Skin of body (tissue), 3 donors: ENCODE measurements at places on chromosomes 2 and 18.

DNA sequence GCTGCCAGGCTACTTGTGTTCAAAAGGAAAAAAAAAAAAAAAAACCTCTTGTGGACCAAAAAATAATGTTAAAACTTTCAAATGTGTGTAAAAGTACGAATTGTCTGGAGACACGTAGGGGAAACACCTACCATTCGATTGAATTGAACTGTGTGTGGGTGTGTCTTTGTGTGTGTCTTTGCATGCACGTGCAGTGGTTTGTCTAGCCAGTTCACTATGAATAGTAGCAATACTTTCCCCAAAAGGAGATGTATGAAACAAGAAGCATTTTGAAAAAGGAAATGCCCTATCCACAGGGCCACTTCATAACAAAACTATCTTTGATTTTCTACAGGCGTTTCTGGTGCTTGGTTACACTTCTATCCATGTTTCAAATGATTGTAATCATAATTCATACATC is 186.8 kb downstream of the RPRM start:
- DNase-seq, result no peak

GRCh38 chr18:55875371-55875901 is 287.4 kb upstream of the TCF4 start:
- no peak for DNase-seq

DNA sequence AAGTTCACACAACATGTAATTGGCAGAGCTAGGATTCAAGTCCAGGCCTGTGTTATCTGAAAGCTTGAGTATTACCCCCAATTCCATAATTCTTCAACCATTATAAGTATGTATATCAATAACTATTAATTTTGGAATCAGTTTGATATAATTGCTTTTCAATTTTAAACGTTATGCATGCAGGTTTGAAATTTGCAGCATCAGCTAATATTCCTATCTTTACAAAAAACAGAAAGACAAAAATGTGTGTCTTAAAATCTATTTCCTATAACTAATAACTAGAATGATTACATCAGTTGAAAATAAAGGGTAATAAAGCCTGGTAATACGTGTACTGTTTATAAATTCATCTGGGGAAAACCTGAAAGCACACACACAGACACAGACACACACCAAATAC is 543.3 kb upstream of the PKDCC start:
- no peak for DNase-seq

- DNase-seq, result no peak
Observed at GRCh38 chr2:186617148-186617547, 27.3 kb downstream of the ITGAV start.

- DNase-seq, result no peak
Observed at GRCh38 chr18:47602273-47602897, 328.1 kb downstream of the SMAD2 start.

DNA sequence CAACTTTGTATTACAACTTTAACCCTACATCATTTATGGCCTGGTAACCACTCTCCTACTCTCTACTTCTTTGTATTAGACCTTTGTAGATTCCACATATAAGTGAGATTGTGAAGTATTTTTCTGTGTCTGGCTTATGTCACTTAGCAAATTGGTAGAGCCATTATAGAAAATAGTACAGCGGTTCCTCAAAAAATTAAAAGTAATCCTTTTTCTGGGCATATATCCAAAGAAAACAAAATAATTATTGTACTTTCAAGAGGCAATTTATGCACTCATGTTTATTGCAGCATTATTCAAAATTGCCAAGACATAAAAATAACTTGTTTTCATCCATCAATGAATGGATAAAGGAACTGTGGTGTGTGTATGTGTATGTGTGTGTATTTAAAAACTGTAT is 537.5 kb upstream of the FSIP2 start:
- DNase-seq, result no peak

- no peak for DNase-seq
Observed at GRCh38 chr2:233849607-233850271, 4.6 kb downstream of the HJURP start.

- no peak for DNase-seq
Observed at GRCh38 chr2:134300585-134300984, 46.7 kb downstream of the MGAT5 start.

- DNase-seq, result no peak
Observed at GRCh38 chr2:174247474-174248186, 702 bp downstream of the OLA1 start.

DNA sequence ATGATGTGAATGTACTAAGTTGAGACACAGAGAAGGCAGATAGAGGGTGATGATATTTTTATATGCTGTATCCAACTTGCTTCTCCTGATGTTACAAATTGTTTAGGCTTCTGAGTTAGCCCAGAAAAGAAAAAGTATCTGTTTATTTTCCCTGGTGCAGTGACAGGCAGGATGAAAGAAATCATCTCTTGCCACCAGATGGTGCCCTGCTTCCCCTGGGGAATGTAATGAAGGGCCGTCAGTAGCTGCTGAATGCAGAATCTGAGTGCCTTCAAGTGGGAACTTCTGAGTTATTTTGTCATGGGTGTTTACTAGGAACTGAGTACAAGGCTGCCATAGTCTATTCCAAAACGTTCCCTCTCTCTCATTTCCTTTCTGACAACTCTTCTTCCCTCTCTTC is 525.6 kb downstream of the MBD2 start:
- DNase-seq, result no peak

GRCh38 chr2:208489687-208490086 is 83.1 kb downstream of the PTH2R start:
- no peak for DNase-seq

DNA sequence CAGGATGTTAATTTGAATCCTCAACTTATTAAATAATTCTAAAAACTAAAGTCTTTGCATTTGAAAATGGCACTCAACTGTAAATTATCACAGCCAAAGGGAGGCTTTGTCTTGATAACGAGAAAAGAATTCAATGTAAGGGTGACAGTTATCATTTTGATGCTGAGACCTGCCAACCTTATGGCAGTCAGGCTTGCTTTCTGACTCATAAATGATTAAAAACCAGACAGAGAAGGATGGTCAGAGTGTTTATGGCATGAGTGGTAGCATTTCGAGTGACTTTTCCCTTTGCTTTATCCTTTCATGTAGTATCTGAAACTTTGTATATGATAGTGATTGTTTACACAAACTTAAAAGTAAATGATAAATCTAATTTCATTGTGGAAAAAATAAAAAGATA is 53.9 kb upstream of the EPC2 start:
- no peak for DNase-seq

DNA sequence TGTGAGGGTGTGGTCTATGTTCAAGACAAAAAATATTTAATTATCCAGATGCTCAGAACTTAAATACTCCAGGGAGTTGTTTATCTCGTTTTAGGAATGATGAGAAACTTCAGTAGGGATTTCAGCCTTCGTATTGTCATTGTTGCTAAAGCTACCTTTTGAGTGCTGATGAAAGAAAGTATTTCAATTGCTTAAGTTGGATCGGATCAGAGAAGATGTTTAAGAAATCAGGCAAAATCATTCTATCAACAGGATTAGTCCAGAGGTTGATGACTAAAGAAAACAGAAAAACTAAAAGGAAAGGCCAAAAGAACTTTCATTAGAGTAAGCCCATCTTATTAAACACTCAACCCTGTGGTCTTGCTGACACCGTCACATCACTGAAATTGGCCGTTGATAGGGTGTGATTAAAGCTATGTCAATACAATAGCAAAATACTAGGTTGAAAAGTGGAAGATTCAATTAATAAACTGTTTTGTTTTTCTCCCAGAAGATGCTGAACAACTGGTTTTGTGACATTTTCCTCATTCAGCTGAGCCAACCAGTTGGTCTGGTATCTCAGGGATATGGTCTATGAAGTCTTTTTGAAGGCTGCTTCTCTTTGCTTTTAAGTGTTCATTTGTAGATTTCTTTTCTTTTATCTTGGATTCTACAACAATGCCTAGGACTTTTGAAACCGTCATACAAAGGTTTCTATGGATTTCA is 551.7 kb downstream of the SLC4A3 start:
- no peak for DNase-seq

GRCh38 chr18:69974365-69974764 is 26.7 kb upstream of the CD226 start:
- DNase-seq, result no peak

GRCh38 chr2:127604986-127605385 is 41.0 kb upstream of the GPR17 start:
- DNase-seq, result no peak

DNA sequence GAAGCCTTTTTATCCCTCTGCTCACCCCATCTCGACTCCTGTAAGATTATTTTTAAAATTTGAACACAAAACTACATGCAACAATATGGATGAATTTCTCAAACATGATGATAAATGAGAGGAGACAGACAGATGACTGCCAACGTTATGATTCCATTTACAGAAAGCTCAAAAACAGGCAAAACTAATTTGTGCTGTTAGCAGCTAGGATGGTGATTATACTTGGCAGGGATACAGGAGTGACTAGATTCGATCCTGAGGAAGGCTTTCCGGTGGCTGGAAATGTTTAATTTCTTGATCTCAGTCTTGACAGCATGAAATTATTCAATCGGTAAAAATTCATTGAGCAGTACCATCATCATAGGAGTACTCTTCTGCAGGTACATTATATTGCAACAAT is 163.4 kb upstream of the SH3BP4 start:
- DNase-seq, result peak; percentile 30

DNA sequence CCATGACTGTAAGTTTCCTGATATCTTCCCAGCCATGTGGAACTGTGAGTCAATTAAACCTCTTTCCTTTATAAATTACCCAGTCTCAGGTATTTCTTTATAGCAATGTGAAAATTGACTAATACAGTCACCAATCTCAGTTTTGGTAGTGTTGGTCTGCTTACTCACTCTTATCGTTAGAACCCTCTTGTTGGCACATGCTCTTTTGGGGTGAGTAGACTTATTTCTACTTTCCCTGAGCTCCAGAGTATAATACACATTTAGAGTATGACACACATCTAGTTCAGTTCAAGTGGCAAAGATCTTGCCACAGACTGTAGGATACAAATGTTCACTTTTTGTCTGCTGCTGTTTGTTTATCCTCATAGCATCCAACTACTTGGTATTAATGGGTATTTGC is 347.5 kb upstream of the CELF4 start:
- DNase-seq, result no peak

DNA sequence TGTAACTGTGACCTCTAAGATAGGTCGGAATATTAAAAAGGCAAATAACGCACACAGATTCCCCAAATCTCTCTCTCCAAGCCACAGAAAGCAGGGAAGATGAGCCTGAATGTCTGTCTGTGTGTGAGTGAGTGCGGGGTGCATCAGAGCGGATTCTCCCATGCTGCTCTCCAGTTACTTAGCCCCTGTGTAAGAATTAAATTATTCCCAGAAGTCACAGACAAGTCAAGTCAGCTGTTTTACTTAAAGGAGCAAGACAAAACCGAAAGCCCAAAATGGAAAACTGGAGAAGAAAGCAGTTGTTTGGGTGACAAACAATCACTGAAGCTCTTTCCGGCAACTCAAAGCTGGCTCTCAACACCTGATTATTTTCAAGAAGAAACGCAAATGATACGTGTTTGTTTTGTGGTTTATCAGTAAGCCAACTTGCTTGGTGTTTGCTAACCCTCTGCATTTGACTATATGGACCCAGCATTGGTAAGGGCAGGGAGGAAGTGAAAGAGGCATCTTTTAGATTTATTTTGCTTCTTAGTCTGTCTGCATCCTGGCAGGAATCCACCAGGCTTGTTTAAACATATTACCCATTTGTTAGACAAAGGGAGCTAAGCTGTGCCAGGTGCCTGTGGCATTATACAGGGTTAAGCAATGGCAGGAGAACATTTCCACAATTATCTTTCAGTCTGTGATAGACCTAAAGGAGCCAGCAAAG is 121.5 kb upstream of the CREB1 start:
- DNase-seq, result peak; percentile 23

GRCh38 chr2:42854207-42854818 is 61.9 kb upstream of the HAAO start:
- DNase-seq, result peak; percentile 54

GRCh38 chr2:202339071-202339870 is 36.9 kb upstream of the BMPR2 start:
- no peak for DNase-seq

DNA sequence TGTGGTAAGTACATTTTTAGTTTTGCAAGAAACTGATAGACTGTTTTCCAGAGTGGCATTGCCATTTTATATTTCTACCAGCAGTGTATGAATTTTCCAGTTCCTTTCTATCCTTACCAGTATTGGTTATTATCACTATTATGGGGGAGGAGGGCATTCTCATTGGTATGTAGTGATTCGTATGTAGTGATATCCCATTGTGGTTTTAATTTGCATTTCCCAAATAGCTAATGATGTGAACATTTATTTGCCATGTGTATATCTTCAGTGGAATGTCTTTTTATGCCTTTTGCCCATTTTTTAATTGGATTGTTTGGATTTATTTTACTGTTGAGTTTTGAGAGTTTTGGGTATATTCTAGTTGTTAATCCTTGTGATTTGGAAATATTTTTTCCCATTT is 16.9 kb downstream of the EIF5B start:
- DNase-seq, result no peak

DNA sequence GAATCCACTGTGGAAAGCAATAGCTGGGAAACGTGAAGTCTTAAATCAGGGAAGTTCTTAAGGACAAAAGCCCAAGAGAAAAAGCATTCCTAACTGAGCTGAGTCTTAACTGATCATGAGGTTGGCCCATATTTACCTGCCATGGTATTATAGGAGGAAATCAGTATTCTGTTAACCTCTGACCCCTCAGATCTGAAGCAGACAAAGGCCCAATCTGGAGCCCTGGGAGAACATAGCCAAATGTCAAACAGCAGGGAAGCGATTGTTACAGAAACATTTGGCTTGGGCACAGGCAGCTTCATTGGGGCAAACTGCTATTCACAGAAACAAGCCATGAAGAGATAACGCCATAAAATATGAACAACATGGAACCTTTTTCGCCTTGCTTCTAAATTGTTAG is 18.8 kb downstream of the EPHA4 start:
- no peak for DNase-seq

DNA sequence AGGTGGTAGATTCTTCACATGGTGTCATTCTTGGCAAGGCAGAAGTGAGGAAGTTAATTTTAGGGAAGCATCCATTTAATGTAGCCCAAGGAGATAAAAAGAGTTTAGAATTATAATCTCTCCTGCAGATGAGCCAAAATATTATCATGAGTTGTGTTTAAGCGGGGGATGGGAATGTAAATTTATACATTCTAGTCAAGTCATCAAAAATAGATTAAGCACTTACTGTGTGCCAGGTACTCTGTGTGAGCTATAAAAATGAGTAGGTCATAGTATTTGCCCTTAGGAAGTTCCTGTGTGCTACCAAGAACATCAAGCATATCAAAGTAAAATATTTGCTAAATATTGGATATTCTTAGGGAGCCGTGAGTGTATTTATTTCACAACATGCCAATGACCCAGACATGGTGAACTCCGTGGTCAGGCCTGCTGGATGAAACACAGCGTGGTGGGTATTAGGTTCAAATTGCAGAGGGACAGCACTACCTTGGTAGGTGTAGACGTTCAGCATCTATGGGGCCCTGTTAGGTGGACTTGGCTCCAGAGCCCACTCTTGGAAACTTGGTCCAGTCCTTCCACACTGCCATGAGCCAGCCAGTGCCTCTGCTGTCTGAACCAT is 37.4 kb downstream of the MEIS1 start:
- DNase-seq, result no peak

GRCh38 chr2:217933617-217933993 is 69.2 kb downstream of the TNS1 start:
- DNase-seq, result no peak

GRCh38 chr2:174545240-174545639 is 52.4 kb downstream of the WIPF1 start:
- no peak for DNase-seq

- no peak for DNase-seq
Observed at GRCh38 chr18:39414009-39414700, 1848.6 kb upstream of the CELF4 start.
